CD4-positive, alpha-beta T cell treated with Interleukin-17A for 1 hour (primary cell): ENCODE measurements at places on chromosomes 5 and 9.

GRCh38 chr5:80403782-80404181, 4.1 kb upstream of the ZFYVE16 start:
- no peak for DNase-seq

- peak; percentile 51 for DNase-seq
Measured at GRCh38 chr9:135602789-135603481, 36.4 kb downstream of the GLT6D1 start.

DNA sequence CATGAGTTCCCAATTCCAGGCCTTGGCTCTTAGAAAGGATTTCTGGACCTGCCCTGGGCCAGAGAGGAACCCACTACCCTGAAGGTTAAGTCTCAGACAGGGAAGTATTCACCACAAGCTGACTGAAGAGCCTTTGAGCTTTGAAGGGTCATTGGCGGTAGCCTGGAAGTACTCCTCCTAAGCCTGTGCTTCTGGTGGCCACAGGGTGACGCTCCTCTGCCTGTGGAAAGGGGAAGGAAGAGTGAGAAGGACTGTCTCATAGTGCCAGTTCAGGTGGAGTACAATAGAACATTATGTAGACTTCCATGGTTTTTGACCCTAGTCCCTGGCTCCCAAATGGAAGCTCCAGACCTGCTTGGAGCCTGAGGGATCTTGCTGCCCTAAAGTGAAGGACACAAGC, 1233.2 kb upstream of the CDH6 start:
- DNase-seq = no peak

GRCh38 chr5:122492675-122493074, 180.6 kb downstream of the SNCAIP start:
- DNase-seq = no peak

DNA sequence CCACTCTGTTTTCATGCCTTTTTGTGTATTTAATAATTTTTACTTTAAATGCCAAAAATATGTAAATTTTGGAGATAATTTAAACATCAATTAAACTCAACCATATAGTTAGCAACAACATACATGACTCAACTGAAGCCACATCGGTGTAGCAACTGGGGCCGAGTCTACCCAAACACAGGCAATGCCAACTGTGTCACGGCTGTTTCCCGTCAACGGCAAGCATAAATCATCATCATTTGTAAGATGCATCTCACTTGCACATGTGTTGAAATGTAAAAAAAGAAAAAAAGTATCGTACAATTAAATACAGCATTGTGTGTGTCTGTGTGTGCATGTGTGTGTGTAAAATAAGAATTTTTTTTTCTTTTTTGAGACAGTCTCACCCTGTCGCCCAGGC, 160.1 kb upstream of the TAS2R1 start:
- no peak for DNase-seq

- DNase-seq = no peak
Measured at GRCh38 chr9:94866770-94867169, 140.3 kb downstream of the AOPEP start.

- DNase-seq = no peak
Measured at GRCh38 chr5:53418409-53418808, 62.0 kb upstream of the FST start.

- DNase-seq = no peak
Measured at GRCh38 chr5:137206030-137206715, 293.0 kb downstream of the SPOCK1 start.

DNA sequence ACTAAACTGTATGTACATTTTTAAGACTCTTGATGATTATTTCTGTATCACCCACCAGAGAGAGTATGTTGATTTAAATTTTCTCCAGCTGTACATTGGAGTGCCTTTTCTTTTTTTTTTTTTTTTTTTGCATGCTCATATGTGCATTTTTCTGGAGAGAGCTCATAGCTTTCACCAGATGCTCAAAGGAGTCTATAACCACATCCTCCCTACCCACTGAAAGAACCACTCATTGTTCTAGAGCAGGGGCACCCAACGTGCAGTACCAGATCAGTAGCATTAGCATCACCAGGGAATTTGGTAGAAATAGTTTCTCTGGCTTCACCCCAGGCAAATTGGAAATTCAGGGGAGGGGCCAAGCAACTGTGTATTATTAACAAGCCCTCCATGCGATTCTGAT, 53.9 kb upstream of the TMEM171 start:
- DNase-seq = no peak

GRCh38 chr5:176183321-176184074, 54.7 kb upstream of the SIMC1 start:
- DNase-seq = no peak
